ENCODE measurements at places on chromosomes 1 and 21.

DNA sequence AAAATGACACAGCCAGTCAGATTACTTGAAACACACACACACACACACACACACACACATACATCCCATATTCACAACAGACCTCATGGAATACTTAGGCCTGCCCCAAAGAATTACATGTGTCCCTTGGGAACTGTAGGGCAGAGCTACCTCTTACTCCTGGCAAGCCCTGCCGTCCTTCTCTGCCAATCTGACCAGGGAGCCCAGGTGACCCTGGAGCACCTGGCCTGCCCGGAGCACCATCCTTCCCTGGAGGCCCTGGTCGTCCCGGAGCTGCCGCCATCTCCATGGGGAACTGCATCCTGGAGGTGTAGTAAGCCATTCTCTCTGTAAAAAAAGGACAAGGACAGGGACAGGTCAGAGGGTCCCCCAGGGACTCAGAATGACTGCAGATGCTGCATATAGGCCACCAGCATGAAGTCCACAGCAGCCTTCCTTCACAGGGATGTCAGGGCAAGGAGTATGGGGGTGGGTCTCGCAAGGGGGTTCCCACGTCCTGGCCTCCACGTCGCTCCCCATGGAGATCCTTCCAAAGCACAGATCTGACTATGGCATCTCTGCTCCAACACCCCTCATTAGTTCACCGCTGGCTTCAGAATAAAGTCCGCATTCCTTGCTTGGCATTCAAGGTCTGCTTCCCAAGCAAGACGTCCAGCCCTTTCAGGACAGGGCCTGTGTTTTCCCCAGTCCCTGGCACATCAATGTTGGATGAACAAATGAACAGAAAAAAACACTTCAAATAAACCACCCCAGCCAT is 9.2 kb upstream of the PEF1 start:
- DNase-seq = no peak

- DNase-seq = no peak
Measured at GRCh38 chr1:50497007-50497406, 73.8 kb upstream of the DMRTA2 start.

- DNase-seq = no peak
Measured at GRCh38 chr1:213666113-213666512, 321.7 kb upstream of the PROX1 start.

DNA sequence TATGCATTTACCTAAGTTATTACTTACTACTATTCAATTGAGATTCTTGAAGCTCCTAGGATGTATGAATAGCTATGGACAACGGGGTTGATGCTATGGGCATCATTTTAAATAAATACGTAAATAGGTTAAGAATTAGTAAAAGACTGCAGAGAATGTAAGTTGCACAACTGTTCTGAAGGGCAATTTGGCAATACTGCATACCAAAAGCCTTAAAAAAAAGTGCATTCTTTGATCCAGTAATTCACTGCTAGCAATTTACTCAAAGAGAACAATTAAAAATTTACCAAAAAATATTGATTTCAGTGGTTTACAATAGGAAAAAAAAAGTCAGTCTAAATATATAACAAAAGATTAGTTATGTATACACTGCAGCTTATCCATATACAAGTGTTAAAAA is 3.5 kb downstream of the ARPC5 start:
- DNase-seq = no peak

DNA sequence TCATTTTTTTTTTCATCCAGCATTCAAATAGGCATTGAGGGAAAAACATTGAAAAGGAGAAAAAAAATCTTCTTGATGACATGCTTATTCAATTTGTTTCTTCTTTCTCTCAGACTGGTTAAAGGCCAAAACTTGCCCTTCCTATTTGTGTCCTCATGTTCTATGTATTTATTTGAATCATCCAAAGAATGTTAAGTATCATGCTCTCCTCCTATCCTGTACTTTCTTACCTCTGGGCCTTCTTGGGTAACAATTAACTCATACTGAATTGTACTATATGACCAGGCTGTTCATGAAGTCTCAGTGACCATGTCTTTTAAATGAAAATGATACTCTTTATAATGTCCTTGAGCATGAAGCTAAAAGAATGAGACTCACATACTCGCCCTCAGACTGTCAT is 36.5 kb upstream of the DENND1B start:
- DNase-seq = no peak

DNA sequence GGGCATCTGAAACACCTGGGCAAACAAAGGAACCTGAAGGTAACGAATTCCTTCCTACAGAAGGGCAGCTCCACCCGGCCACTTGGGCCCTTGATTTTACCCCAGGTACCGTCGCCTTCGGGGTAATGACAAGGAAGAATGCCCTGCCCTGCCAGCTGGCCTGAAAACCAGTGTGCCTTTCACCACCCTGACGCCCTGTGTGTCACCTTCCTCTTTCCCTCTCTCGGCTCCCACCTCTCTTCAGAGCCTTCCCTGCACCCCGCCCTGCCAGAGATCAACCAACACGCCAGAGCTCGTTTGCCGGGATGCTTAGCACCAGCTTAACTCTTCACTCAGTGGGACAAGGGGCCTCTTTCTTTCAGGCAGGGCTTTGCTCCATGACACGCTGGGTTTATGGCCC is 86.0 kb downstream of the SIM2 start:
- no peak for DNase-seq

GRCh38 chr21:37342046-37342632 is 24.4 kb upstream of the DYRK1A start:
- no peak for DNase-seq

- no peak for DNase-seq
Measured at GRCh38 chr1:93848350-93848883, 30.6 kb downstream of the DNTTIP2 start.

- peak; percentile 84 for DNase-seq
Measured at GRCh38 chr1:42941640-42942330, 16.9 kb downstream of the SLC2A1 start.

GRCh38 chr1:10242811-10243210 is 32.4 kb downstream of the KIF1B start:
- no peak for DNase-seq

- DNase-seq = peak; percentile 53
Measured at GRCh38 chr1:18949686-18950400, 6.6 kb downstream of the IFFO2 start.

DNA sequence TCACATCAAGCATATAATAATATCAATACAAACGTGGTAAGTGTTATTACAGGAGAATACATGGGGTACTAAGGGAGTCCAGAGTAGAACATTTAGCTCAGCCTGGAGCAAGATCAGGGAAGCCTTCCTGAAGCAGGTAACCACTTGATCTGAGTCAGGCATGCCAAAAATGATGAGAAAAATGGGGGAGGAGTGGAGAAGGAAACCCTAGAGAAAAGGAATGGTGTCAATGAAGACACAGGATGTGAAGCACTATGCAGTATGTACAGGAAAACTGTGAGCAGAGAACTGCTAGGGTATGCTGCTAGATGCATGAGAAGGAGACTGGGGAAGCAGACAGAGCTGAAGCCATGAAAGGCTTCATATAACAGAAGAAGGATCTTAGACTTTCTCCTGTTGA is 84.7 kb downstream of the NOTCH2 start:
- DNase-seq = no peak

DNA sequence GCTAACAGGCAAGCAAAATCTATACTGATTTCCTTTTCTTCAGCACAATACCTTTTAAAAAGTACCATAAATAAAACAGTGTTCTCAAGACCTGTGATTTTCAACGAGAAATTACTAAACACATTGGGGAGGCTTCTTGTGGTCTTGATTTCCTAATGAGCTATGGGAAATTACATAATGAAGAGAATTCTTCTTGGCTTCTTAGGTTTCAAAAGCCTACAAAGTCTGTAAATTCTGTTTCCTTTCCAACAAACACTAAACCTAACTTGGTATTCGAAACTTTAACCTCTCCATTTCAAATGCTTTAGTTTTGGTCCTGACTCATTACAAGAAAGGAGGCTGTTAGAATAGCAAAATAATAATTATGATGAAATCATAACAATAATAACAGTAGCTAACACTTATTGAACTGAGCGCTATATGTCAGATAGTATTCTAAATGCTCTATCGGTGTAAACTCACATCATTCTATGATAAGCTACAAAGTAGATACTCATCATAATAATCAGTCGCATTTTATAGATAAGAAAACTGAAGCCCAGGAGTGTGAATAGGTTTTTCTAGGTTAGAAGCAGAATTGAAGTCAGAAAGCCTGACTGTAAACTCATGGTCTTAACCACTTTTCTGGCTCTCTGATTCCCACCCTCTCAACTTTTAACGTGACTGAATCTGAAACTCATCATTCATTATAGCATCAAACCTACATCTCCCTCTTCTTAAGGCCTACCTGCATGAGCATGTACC is 486.7 kb downstream of the SMYD3 start:
- no peak for DNase-seq

DNA sequence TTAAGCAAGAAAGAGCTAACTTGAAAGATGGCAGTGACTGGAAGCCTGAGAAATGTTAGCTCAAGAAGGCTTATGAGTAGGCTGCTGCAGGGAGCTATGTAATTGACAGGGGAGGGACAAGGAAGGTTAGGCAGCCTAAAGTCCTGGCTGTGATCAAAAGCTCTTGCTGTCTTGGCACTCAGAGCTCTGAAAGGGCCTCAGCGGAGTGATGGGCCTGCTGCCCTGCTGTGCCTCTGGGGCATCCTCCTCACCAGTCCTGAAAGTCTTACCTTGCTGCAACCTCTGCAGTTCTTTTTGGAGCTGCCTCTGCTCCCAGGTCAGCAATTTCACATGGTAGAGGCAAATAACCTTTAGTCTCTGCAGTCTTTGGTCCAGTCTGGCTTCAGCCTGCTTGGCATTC is 1.8 kb downstream of the CCDC190 start:
- no peak for DNase-seq

- no peak for DNase-seq
Measured at GRCh38 chr1:46490656-46491442, 1.2 kb downstream of the DMBX1 start.

DNA sequence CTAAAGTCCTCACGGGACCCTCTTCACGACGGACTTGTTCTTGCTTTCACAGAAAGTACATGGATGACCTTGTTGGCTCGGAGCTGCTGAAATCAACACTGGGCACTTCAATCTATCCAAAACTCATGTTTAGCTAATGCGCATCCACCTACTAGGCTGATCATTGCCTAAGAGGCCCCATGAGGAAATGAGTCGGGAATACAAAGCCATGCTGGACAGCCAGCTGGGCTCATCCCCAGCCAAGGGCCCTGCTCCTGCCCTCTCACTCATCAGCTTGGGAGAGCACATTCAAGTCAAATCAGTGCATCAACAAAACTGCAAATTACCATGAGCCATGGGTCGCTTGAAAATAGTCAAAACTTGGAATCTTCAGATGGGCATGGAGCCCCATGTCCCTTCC is 14.8 kb upstream of the HEYL start:
- DNase-seq = no peak

DNA sequence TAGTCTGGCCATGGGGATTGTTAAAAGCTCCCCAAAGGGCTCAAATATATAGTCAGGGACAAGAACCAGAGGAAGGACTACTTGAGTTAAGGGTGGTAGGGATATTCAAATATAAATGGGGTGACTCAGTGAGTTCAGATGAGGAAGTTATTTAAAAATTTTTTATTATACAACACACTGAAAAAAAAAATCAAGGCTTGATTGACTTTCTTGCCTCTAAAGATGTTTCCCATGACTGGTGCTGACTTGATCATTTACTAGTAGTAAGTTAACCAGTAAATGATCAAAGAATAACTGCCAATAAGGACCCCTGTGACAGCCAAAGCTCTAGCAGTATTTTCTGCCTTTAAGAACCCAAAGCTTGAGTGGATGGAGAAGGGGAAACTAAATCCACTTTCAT is 357.6 kb upstream of the NR5A2 start:
- no peak for DNase-seq

DNA sequence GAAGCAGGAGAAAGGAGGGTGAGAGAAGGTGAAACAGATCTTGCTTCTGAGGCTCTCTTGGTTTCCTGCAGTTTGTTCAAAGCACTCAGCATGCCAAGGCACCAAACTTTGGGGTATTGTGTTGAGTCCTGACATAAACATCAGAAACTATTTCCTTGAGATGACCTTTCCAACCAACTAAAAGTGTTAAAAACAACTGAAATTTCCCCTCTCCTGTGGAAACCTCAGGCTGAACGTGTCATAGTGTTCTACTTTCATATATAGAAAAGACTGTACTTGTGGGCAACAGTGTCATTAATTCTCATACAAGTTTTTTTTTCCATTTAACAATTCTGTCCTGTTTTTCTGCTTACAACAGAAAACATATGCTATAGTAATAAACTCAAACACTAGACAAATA is 6.3 kb upstream of the LYST start:
- no peak for DNase-seq

DNA sequence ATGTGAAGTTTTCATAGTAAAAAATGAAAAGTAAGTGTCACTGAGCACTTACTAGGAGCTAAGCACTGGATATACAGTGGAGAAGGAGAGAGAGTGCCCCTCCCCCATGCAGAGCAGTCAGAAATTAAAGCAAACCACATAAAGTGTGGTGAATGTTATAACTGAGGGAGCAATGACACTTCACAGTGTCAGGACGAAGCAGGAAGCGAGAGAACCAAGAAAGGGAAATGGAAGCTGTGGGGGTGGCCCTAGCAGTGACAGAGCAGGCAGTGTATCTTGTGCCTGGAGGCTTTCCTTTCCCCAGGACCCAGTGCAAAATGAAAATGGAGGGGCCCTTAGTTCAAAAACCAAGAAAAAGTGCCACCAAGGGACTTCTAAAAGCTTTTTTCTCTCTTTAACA is 21.5 kb upstream of the RCAN3 start:
- DNase-seq = no peak

DNA sequence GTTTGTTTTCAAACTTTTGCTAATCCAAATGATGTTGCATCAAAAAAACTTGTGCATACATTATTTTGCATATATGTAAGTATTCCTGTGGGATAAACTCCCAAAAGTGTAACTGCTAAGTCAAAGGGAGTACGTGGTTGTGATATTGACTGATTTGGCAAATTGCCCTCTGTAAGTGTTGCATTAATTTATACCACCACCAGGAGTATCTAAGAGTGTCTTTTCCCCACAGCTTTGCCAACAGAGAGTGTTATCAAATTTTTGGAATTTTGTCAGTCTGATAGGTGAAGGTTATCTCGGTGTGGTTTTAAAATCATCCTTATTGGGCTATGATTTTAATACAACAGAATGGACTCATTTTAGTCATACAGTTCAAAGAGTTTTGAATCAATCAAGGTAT is 30.1 kb upstream of the PARP1 start:
- no peak for DNase-seq

GRCh38 chr1:94160811-94161210 is 39.9 kb upstream of the ABCA4 start:
- peak; percentile 33 for DNase-seq

- peak; percentile 39 for DNase-seq
Measured at GRCh38 chr1:179017383-179018326, 8.0 kb upstream of the FAM20B start.

- no peak for DNase-seq
Measured at GRCh38 chr1:28256197-28256827, 3.0 kb upstream of the SESN2 start.
